CD4-positive, alpha-beta T cell treated with Interleukin-6 for 4 hours (primary cell): ENCODE measurements at places on chromosomes 5 and 9.

- DNase-seq: no peak
Observed at GRCh38 chr5:172417983-172418630, 36.2 kb downstream of the SH3PXD2B start.

DNA sequence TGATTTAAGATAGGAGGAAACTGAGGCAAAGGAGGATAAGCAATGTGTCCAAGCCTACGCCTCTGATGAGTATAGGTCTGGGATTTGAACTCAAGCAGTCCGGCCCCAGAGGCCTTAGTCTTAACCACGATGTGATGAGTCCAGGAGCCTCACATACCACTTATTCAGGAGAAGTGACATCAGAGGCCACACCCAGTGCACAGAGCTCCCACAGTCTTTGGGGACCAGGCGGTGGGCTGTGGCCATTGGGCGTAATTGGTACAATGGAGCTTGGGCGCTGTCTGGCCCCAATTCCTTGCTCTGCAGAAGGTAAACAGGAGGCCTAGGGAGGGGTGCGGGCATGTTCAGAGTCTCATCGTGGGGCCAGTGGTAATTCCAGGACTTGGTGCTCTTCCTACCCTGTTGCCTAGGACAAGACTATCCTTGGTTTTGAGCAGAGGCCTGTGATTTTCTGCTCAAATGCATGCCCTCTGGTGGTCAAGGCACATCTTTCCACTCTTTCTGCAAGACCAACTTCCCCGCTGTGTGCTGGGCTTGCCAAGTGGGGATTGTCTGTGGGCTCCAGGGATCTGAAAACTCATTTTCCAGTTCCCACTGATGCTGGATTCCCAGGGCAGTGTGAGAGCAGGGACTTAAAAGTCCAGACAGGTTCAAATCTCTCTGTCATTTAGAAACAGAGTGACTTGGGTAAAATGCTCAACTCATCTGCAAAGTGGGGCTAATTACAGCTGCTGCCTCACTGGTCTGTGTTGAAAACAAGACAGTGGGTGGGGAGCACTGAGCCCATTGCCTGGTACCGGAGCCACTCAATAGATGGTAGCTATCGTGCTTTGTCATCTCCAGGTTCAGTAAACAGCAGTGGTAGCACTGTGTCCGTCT, 15.8 kb downstream of the NDST1 start:
- DNase-seq: peak; percentile 37

DNA sequence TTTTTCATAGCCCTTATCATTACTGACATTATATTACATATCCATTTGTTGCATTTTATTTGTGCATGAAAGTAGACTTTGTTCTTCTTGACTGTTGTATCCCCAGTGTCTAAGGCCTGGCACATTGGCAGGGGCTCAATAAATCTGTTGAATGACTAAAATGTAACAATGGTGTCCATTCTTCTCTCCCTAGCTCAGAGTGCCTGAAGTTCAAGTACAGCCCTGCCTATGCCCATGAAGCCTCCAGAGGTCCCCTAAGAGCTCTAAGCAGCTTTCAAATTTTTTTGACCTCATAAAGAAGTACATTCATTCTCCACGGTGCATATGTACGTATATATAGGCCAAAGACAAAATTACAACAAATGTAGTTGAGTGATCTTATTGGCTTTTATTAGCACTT, 4.2 kb upstream of the BSPRY start:
- no peak for DNase-seq

DNA sequence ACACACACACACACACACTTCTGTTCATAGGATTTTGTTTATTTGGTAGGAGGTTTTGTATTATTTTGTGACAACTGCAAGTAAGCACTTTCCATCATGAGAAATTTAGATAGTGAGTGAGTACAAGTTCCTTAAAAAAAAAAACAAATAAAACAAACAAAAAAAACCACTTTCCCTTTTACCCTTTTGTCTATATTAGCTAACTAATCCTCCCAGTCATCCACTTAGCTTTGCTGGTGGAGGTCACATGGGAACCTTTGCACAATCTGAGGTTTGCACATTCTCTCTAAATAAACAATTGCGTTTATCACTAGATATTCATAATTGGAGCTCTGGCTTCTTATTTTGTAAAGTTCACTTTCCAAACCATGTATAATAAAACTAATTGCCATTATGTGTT, 6.8 kb downstream of the ITGA1 start:
- no peak for DNase-seq

- no peak for DNase-seq
Observed at GRCh38 chr5:170075696-170076095, 30.0 kb upstream of the FOXI1 start.

- no peak for DNase-seq
Observed at GRCh38 chr5:80926979-80927656, 33.0 kb upstream of the RASGRF2 start.

GRCh38 chr9:684941-685340, 156.6 kb upstream of the DMRT1 start:
- no peak for DNase-seq

DNA sequence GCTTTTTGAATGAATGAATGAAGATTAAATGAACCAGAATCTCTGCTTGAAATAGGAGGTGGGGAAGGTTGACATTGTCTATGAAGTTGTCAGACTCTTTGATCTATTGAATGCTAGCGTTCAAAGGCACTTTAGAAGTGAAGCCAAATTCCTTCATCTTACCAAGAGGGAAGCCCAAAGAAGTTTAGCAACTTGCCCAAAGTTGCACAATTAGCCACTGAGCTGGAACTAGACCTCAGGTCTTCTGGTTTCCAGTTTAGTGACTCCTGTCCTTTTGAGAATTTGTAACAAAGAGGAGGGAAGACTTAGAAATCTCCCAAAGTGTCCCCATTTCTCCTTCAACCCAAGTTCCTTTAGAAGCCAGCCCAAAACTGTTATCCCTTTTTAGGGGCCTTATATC, 20.7 kb upstream of the SLC1A3 start:
- DNase-seq: no peak
